ENCODE measurements at places on chromosomes 16 and 17. TPM values are rescaled to one million over a fixed set of nuclear protein-coding genes. Genes with fewer than 3 reads are reported as not detected.

DNA sequence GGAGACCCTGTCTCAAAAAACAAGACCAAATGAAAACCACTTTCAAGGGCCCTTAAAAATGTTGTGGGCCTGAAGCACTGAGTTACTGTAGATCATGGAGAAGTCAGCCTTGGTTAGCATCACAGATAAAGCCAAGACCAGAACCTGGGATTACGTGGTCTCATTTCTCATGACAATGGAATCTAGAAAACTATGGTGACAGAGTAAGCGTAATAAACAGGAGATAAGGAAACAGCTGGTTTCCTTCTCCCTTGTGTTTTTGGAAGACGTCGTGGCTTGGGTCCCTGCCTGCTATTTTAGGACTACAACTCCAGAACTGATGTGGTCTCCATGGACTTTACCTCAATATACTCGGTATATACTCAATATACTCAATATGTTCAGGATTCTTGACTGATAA, 180.7 kb upstream of the ZFHX3 start:
- no peak overlapping the region for H3K4me3 ChIP-seq
- no peaks in the 10 kb centered on the region for H3K4me1 ChIP-seq
- no peaks in the 10 kb centered on the region for H3K27me3 ChIP-seq
- no peak overlapping the region for H3K27ac ChIP-seq
- no peaks in the 10 kb centered on the region for H3K36me3 ChIP-seq

DNA sequence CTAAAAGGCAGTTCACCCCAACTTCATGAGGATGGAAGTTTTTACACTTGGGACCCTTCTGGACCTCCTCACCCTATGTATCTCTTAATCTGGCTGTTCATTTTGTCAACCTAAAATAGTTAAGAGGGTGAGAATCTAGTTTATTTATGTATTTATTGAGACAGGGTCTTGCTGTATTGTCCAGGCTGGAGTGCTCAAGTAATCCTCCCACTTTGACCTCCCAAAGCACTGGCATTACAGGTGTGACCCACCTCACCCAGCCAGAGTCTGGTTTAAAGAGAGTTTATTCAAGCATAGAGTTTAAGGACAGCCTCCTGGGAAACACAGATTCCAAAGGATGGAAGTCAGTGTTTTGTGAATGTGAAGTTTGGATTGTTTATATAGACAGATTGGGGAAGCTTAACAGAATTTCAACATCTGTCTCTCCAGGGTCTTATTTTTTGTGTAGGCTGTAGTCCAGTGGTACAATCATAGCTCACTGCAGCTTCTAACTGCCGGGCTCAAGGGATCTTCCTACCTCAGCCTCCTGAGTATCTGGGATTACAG, 8.0 kb upstream of the APPBP2 start:
- H3K4me3 ChIP-seq: no peak overlapping the region
- no peak overlapping the region for H3K27ac ChIP-seq
- H3K4me1 ChIP-seq: no peaks in the 10 kb centered on the region
- H3K36me3 ChIP-seq: no peaks in the 10 kb centered on the region
- no peak for DNase-seq
- no peaks in the 10 kb centered on the region for H3K27me3 ChIP-seq

DNA sequence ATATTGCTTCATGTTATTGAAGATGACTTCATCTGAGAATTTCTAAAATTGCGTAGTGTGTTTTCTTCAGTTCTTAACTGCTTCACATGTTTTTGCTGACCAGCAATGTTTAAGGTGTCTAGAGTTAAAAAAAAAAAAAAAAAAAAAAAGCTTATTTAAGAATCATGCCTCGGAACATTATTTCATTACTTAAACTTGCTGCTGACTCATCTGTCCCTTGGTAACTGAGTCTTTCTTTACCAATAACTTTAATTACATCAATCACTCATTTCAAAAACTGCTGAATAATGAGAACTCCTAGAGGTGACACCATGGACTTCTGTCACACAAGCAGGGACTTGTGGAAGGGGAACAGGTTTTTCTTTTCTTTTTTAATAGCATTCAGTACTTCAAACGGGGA, 16.2 kb downstream of the IRX5 start:
- no peak for DNase-seq
- no peaks in the 10 kb centered on the region for H3K36me3 ChIP-seq
- H3K4me1 ChIP-seq: no peaks in the 10 kb centered on the region
- H3K27ac ChIP-seq: no peak overlapping the region

- H3K4me3 ChIP-seq: no peak overlapping the region
- H3K4me1 ChIP-seq: no peaks in the 10 kb centered on the region
- no peak for DNase-seq
- no peaks in the 10 kb centered on the region for H3K27me3 ChIP-seq
- H3K36me3 ChIP-seq: peaks cover 35% of the 10 kb centered on the region
These were observed 29.2 kb downstream of the CALCOCO2 start for GRCh38 chr17:48860034-48860433.

Gene CNTD1
- total RNA-seq: not detected

- no peaks in the 10 kb centered on the region for H3K27me3 ChIP-seq
- no peak for DNase-seq
- no peaks in the 10 kb centered on the region for H3K36me3 ChIP-seq
These were observed 22.0 kb downstream of the CCDC102A start for GRCh38 chr16:57514371-57514770.

DNA sequence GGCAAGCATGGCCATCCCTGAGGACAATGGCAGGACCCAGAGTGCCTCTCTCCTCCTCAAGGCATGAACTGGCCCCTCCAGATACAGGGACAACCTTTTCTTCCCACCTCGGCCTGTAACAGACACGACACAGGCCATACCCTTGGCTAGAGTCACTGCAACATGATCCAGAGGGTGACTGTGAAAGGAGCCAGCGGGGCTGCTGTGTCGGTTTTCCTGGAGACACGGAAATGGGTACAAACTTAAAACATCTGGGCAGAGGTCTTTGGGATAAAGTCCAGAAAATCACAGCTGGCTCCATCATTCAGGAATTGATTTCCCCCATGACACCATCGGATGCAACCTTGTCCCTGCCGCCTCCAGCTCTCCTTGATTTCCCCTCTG, 5.3 kb downstream of the CEP295NL start:
- H3K27me3 ChIP-seq: no peaks in the 10 kb centered on the region
- no peaks in the 10 kb centered on the region for H3K4me1 ChIP-seq
- DNase-seq: no peak
- no peaks in the 10 kb centered on the region for H3K36me3 ChIP-seq

GRCh38 chr16:86297391-86297790, 212.9 kb upstream of the FOXF1 start:
- H3K27ac ChIP-seq: no peak overlapping the region
- DNase-seq: no peak
- no peaks in the 10 kb centered on the region for H3K4me1 ChIP-seq
- peaks cover 3% of the 10 kb centered on the region for H3K27me3 ChIP-seq
- no peak overlapping the region for H3K4me3 ChIP-seq

GRCh38 chr17:77531641-77532040, 390.9 kb downstream of the SEC14L1 start:
- H3K36me3 ChIP-seq: no peaks in the 10 kb centered on the region
- no peaks in the 10 kb centered on the region for H3K4me1 ChIP-seq
- H3K4me3 ChIP-seq: no peak overlapping the region
- DNase-seq: no peak
- peaks cover 7% of the 10 kb centered on the region for H3K27me3 ChIP-seq
- H3K27ac ChIP-seq: no peak overlapping the region
